ENCODE measurements at places on chromosomes 7 and 10.

- no peak for DNase-seq
Observed at GRCh38 chr10:79113827-79114226, 45.1 kb downstream of the ZMIZ1 start.

GRCh38 chr10:30759423-30759822, 129.9 kb upstream of the LYZL2 start:
- DNase-seq, result no peak

- no peak for DNase-seq
Observed at GRCh38 chr7:152683297-152683696, 7.4 kb upstream of the XRCC2 start.

DNA sequence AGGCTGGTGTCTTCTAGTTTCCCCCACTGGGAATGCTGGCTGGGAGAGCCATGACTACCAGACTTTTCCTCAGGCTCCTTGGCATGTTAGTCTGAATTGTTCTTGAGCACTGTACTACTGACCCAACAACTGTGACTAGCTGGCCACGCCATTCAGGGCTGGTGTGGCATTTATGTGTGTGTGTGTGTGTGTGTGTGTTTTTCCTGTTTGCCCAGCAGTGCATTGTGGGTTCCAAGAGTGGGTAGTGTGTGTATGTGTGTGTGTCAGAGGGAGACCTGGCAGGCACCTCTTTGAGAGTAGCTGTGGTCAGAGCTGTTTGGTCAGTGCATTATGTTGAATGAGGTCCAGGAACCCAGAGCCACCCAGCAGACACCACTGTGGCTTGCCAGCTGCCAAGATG, 9.2 kb downstream of the PCBD1 start:
- DNase-seq, result no peak

DNA sequence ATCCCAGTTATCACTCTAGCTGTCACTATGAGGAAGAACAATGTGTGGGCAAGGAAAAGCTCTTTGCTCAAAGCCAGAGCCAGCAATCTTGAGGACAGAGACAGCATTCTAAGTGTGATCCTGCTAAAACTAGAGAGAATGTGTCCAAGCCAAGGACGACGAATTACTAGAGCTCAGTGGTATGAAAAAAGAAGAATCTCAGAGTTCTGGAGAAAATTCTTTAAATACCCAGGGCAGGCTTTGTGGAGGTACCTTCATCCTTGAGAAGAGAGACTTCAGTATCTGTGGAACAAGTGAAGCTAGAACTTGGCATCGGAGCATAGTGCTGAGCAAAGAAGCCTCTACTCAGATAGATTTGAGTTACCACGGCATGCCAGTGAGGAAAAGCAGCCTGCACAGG, 209.8 kb downstream of the TRIL start:
- DNase-seq, result no peak

DNA sequence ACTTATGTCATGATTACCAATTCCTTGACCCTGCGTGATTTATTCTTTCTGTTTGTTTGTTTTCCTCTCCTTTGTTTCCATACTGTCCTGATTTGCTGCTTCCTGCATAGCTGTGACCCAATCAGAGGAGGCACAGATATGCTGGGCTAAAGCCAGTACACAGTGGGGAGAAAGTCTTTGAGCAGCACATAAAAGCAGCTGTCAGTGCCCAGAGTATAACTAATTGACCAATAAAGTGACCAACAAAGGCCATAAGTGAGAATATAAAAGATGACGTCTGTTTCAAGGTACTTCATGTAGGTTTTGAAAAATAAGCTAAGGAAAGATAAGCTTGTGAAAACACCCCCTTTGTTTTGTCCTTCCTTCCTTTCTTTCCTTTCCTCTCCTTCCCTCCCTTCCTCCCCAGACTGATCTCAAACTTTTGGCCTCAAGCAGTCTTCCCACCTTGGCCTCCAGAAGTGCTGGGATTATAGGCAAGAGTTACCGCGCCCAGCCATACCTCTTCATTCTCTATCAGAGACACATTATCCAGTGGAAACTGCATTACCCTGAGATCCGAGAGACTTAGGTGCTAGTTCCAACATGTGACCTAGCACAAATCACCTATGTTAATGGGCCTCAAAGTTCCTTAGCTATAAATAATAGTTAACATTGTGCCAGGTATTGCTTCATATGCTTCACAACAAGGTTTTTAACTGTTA, 17.0 kb downstream of the BCAP29 start:
- DNase-seq, result no peak

DNA sequence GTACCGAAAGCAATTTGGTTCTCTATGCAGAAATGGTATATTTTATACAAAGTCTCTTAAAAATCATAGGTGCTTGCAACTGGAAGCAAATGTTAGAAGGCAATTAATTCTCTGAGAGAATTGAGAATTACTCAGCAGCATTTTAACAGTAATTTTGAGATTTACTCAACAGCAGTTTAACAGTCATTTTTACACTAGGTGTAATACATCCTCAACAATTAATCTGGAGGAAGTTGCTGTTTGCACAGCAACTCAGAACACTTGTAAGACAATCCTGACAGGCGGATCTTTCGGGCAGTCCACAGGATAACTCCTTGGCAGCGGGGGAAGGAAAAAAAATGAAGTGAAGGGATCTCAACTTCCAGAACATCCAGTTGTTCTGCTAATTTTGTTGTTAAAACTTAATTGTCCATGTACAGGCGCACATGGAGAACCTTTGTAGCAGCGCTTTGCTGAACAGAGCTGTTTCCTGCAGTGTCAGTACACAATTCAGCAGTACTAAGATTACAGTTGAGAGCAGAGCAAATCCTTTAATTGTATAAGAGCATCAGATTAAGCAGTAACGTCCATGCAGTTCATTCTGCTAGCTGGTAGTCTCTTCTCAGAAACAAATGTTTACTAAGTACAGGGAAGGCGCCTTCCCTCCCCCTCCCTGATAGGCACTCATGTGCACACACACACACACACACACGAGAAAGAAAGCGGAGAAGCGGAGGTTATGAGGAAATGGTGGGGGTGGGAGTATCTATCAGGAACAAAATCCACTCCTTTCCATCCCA, 43.8 kb downstream of the ENO4 start:
- DNase-seq, result no peak

DNA sequence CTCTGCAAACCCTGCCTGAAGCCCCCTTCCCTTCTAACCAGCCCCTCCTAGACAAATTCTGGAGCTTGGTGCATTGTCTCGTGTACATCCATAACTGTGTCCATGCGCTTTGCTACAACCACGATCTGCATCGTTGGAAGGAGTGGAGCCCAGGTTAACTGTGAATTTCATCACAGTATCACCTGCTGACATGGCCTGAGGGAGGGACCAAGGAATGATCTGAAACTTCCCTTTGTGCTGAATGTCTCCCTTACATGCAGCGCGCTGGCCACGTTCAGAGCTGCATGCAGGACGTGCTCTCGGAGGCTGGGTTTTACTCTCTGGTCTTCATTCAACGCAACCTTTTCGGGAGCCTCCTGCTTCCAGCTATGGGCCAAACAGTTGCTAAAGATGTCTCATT, 222.3 kb downstream of the CUX1 start:
- no peak for DNase-seq

All from CD4-positive, alpha-beta T cell (primary cell).